ENCODE measurements at places on chromosomes 2 and 18.
A peak's percentile ranks its signal among the peaks of the same experiment; 100 is the strongest.

- DNase-seq, result no peak
Measured at GRCh38 chr2:8212239-8212638, 469.6 kb upstream of the ID2 start.

DNA sequence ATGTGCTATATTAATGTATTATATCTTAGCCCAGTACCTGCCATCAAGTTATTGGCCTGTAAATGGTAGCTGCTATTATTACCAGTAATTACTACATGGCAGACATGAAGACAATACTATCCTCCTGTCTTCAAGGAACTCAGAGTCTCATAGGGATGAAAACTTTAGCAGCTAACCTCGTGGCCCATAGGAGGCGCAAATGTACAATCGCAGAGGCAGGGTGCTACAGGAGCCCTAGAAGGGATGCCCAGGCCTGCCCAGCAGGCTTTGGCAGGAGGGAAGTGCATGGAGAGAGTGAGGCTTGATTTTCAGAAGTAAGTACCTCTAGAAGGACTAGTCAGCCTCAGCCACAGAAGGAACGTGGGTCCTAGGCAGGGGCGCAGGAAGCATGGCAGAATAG, 44.7 kb upstream of the KIDINS220 start:
- DNase-seq, result no peak

- DNase-seq, result peak; percentile 52
Measured at GRCh38 chr2:218960309-218961165, 1.1 kb downstream of the CDK5R2 start.

DNA sequence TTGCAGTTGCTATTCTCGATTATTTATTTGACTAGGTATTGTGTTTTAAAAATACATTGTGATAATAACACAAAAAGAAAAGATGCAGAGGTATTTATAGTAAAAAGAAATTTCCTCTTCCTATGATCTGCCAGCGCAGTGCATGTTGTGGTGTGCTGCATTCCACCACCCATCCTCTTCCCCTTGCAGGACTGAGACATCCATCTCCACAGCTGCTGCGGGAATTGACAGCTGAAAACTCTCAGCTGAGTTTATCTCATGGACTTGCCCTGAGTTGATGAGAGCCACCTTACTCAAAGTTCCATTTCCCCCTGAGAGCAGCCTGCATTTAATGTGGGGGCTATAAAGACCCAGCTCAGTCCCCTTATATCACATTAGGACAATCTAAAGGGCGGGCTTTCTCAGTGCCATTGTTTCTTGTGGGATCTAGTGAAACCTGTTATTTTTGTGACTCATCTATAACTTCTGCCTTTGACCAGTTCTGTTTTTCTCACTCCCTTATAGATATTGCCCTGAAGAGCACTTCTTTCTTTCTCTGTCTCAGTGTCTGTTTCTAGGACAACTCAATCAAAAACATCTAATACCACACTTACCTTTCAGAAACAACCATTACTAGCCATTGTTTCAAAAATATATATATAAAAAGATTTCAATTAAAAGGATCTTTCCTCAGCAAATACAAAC, 698.5 kb downstream of the NR4A2 start:
- DNase-seq, result no peak

GRCh38 chr2:105175231-105175630, 66.3 kb upstream of the GPR45 start:
- DNase-seq, result no peak

Measured in GM20000 (cell line).